OCI-LY7 (cell line): ENCODE measurements at places on chromosomes 2 and 18.
A peak's percentile ranks its signal among the peaks of the same experiment; 100 is the strongest.

- DNase-seq = no peak
Observed at GRCh38 chr2:239229545-239230279, 171.1 kb downstream of the HDAC4 start.

DNA sequence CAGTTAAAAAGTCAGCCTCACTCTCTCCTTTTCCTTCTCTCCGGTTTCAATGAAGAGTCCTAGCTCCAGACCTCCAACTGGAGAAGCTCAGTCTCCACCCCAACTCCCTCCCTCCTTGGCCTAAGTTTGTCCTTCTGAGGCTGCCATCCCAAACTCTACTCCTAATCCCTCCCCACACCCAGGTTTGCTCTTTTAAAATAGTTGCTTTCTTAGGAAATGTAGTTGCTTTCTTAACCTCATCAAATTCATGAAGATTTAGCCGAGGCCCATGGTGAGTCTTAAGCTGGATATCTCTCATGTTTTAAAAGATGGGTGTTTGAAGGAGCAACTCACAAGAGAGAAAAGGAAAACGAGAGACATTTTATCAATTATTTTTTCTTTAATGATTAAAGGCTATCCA lies 937 bp upstream of the LANCL1 start:
- no peak for DNase-seq

DNA sequence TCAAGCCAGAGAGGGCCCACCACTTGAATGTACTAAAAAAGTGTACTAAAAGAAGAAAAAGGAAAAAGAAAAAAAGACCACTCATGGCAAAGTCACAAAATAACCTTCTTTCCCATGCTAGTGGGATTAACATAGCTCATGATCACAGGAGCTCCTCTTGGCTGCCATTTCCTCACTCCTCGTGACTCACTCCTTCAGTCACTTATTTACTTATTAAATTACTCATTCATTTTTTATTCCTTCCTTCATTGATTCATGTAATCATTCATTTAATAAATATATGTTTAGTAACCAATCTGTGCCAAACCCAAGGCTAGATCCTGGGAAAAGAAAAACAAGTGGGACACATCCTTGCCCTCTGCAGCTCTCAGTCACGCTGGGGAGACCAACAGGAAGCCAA lies 300.5 kb downstream of the INSIG2 start:
- DNase-seq = no peak

GRCh38 chr18:48490641-48491293 lies 48.1 kb upstream of the CTIF start:
- no peak for DNase-seq

DNA sequence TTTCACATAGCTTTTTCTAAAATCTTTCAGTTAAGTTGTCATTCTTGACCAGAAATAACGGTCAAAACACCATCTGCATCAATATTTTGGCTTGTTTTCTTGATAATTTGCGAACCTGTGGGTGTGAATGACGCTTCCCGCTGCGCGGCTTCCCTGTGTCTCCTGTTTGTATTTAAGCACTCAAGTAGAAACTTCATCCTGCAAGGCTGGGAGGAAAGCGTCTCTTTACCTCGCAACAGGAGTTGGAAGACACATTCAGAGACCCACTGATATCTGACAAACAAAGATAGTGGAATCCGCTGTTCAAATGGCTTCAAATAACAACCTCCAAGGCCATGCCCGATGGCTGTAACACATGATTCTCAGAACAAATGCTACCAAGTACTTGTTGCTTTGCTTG lies 704.9 kb downstream of the DCDC2C start:
- no peak for DNase-seq

- peak; percentile 63 for DNase-seq
Observed at GRCh38 chr18:74040459-74041332, 106.9 kb downstream of the FBXO15 start.
